Hematopoietic multipotent progenitor cell (in vitro differentiated cells): ENCODE measurements at places on chromosomes 5 and 9.

GRCh38 chr9:122444041-122444733 lies 33.5 kb downstream of the OR1J1 start:
- no peak for DNase-seq

- DNase-seq, result no peak
These were observed 39.7 kb downstream of the SLC6A7 start for GRCh38 chr5:150229571-150229970.

DNA sequence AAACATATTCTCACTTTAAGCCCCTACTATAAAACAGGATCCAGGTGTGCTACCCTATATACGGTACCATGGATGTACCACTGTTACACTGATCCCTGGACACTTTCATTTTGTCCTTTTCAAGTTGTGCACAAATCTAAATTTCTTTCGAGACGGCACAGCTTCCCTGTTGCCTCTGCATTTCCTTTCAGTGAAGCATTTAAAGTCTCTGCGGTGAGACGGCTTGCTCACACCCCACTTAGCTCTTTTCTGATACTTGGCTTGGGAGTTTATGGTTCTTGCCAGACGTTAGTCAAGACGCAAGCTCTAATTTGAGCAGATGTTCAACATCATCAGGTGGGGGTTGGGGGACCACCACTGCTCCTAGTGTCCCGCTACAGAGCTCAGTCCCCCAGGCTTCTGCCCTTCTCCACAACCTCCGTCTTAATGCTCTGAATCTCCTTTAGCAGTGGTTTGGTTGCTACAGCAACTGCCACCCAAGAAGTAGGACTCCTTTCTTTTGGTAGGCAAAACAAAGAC lies 15.8 kb downstream of the F2RL2 start:
- peak; percentile 32 for DNase-seq

- DNase-seq, result no peak
These were observed 36.4 kb downstream of the UNC13B start for GRCh38 chr9:35198191-35198590.

- no peak for DNase-seq
These were observed 250.9 kb upstream of the ZNF608 start for GRCh38 chr5:124997186-124997893.

DNA sequence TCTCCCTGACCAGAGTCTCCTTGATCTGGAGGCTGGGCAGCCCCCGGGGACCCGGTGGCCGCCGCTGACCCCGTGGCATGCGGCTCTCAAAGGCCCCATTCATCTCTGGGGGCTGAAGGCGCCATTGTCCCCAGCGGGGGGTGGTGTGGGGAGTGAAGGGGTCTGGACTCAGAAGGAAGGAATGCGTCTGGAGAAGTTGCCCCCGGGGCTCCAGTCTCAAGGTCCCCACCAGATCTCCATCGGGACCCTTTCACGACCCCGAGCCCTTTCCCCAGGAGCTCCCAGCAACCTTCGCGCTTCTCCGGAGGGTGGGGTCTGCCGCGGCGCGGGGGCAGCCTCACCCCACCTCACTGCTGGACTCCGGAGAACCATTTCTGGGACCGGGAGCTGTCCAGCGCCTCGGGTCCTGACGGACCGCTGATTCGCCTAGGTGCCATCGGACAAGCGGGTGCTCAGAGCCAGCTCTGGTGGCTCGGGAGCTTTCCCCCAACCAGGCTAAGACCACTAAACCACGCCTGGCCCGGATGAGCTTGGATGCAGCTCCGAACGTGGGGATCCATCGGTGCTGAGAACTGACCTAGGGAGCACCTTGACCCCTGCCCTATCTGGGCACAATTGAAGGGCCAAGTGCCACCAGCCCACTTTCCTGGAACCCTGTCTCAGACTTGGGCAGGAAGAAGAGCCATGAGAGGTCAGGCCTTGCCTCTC lies 5.1 kb upstream of the PCDH1 start:
- DNase-seq, result peak; percentile 62

DNA sequence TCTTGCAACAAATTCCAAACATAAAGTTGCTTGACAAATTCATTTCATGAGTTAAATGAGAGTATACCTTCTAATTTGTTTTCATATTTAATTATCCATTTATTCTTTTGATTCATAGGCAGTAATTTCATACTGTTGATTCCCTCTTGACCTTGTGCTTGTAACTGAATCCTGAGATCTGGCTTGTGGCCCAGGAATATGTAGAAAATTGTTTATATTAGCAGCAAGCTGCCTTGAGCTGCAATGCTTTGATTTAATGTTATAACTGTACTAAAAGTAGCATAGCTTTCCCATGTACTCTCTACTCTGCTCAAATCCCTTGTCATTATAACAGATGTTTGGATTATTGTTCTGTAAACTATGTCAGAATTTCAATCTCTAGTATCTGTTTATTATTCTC lies 780.7 kb downstream of the NR2F1-AS1 start:
- DNase-seq, result no peak

- no peak for DNase-seq
These were observed 745.3 kb upstream of the CHD1 start for GRCh38 chr5:99674101-99674500.

DNA sequence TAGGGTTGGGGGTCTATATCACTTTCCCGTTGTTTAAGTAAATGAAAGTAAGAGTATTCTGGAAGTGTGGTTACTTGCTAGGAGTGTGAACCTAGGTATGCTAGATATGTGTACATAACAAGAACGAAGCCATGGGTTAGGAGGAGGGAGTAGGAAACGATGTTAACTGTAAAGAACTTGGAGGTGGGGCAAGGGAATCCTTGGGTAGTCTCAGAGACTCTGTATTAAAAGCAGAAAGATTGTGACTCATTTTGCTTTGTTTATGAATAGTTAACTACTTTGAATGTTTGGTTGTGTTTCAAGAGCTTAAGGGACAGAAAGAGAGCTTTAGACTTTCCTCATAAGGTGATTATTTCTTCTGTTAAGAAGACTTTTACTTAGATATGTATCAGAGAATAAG lies 59.9 kb downstream of the TMEM252 start:
- no peak for DNase-seq
